ENCODE measurements at places on chromosomes 2 and 18.

GRCh38 chr18:32577561-32577960, 106.9 kb upstream of the GAREM1 start:
- no peak for DNase-seq

DNA sequence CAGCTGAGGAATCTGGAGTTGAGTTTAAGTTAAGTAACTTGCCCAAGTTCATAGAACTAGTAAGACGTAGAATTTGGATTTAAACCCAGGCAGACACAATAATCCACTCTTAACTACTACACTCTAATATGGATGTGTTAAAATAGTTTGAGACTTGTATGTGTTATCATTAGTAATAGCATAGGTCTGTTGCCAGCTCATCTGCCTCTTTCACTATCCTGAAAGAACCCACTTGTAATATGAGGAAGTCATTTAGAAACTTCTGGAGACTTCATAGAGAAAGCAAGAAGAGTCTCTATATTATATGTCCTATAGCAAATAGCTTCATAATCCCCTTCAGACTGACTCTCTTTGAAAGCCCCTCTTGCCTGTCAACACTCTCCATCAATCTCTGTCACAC, 43.0 kb upstream of the ACADL start:
- DNase-seq = no peak

DNA sequence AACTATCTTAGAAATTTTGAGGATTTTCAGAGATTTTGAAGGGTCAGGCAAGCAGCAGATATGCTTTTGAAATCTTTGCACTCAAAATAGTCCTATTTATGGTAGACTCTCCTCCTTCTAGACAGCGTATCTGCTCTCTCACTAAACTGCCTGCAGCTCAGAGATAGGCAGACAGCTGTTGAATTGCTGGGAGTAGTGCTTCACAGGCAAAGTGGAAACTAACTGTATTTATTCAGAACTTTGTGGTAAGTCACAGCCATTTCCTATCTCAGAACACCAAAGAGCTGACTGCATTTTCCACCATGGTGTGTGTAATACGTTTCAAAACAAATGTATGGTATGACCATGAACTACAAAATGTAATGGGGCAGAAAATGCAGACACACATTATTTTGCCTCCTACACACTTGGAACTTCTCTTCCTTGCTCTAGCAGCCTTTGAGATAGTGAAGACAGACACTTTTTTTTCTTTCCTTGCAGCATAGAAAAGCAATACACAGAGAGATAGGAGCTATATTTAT, 352.4 kb downstream of the LRP1B start:
- DNase-seq = no peak

GRCh38 chr2:124001696-124002430, 23.2 kb upstream of the CNTNAP5 start:
- DNase-seq = no peak

- no peak for DNase-seq
These were observed 406.2 kb downstream of the NUP35 start for GRCh38 chr2:183530333-183530901.
